Activated CD8-positive, alpha-beta memory T cell treated with anti-CD3 and anti-CD28 coated beads, Interleukin-2, amount 10 ng/mL, durations not matched to agents 7 days and 5 days (primary cell): ENCODE measurements at places on chromosomes 6 and 20. TPM values are rescaled to one million over a fixed set of nuclear protein-coding genes. Genes with fewer than 3 reads are reported as not detected.
A peak's percentile ranks its signal among the peaks of the same experiment; 100 is the strongest.

DNA sequence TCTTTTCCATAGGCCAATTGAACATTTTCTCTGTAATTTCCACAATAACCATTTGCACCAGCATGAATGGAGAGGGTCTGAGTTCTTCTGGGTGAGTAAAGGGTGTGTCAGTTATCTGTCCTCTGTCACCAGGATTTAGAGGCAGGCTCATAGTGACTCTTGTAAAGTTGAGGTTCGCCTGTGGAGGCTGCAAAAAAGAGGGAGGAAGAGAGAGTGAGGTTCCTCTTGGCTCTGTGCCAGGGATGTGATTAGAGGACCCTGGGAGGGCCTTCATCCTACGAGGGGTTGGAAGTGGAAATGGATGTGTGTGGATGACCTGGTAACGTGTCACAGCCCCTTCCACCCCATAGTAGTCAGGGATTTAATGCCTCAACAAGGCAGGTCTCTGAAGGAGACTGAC is 242.0 kb downstream of the ESR1 start:
- no peaks in the 10 kb centered on the region for H3K4me1 ChIP-seq
- no peak overlapping the region for H3K4me3 ChIP-seq
- H3K27ac ChIP-seq: no peak overlapping the region
- peaks cover 7% of the 10 kb centered on the region for H3K27me3 ChIP-seq
- H3K36me3 ChIP-seq: no peaks in the 10 kb centered on the region
- DNase-seq: no peak

Gene ANGPT4
- not detected for total RNA-seq

Gene MTO1
- total RNA-seq: 65.8 TPM

Gene RPS6KA2
- total RNA-seq: 5.4 TPM

Gene RTN4IP1
- total RNA-seq: 9.4 TPM

DNA sequence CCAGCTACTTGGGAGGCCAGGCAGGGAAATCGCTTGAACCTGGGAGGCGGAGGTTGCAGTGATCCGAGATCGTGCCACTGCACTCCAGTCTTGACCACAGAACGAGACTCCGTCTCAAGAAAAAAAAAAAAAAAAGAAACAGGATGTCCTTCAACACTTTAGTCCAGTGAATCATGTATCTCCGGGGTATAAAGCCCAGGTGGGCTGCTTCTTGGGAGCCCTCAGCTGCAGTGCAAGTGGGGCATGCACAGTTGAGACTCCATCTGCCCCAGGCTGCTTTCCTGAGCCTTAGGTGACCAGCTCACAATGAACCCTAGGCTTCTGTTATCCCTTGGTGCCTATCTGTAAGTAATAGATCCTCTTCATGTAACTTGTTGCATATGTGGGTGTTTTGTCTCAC is 187.1 kb upstream of the RNF24 start:
- no peaks in the 10 kb centered on the region for H3K4me1 ChIP-seq
- no peak overlapping the region for H3K4me3 ChIP-seq
- no peaks in the 10 kb centered on the region for H3K36me3 ChIP-seq
- DNase-seq: no peak

- H3K4me1 ChIP-seq: peaks cover 39% of the 10 kb centered on the region
- no peak overlapping the region for H3K27ac ChIP-seq
- no peaks in the 10 kb centered on the region for H3K27me3 ChIP-seq
These were observed 125.7 kb upstream of the EDN1 start for GRCh38 chr6:12164508-12164770.

Gene CSNK2B
- total RNA-seq: 236 TPM

Gene PBOV1
- total RNA-seq: not detected

- H3K4me3 ChIP-seq: no peak overlapping the region
- H3K4me1 ChIP-seq: peaks cover 45% of the 10 kb centered on the region
- DNase-seq: peak; percentile 96
- H3K27ac ChIP-seq: peak overlapping the region; percentile 77
- H3K27me3 ChIP-seq: peaks cover 32% of the 10 kb centered on the region
- H3K36me3 ChIP-seq: peaks cover 3% of the 10 kb centered on the region
These were observed 23.1 kb upstream of the UBE2J1 start for GRCh38 chr6:89375427-89376267.

GRCh38 chr6:52512199-52512598 is 64.7 kb downstream of the TRAM2 start:
- peaks cover 23% of the 10 kb centered on the region for H3K4me1 ChIP-seq
- H3K27me3 ChIP-seq: no peaks in the 10 kb centered on the region
- no peak overlapping the region for H3K4me3 ChIP-seq
- no peak overlapping the region for H3K27ac ChIP-seq
- no peaks in the 10 kb centered on the region for H3K36me3 ChIP-seq

GRCh38 chr6:137269347-137269746 is 50.2 kb upstream of the IFNGR1 start:
- no peaks in the 10 kb centered on the region for H3K36me3 ChIP-seq
- DNase-seq: no peak
- peaks cover 41% of the 10 kb centered on the region for H3K27me3 ChIP-seq
- H3K4me1 ChIP-seq: peaks cover 10% of the 10 kb centered on the region
- no peak overlapping the region for H3K4me3 ChIP-seq
- H3K27ac ChIP-seq: no peak overlapping the region

- H3K27me3 ChIP-seq: peaks cover 8% of the 10 kb centered on the region
- DNase-seq: no peak
- H3K4me1 ChIP-seq: no peaks in the 10 kb centered on the region
- no peak overlapping the region for H3K4me3 ChIP-seq
- no peaks in the 10 kb centered on the region for H3K36me3 ChIP-seq
- H3K27ac ChIP-seq: no peak overlapping the region
These were observed 32.8 kb downstream of the SASH1 start for GRCh38 chr6:148375401-148375800.

DNA sequence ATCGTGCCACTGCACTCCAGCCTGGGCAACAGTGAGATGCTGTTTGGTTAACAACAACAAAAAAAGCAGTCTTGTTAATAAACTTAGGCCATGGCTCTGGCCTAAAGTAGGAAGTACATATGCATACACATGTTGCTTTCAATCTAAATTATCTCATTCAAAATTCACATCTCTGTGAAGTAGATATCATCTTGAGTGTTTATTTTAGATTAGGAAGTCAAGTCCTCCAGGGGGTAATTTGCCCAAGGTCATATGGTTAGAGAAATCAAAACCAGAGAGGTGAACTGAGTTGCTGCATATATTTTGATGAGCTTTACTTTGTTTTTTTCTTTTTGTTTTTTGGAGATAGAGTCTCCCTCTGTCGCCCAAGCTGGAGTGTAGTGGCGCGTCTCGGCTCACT is 52.8 kb downstream of the B4GALT5 start:
- H3K27me3 ChIP-seq: no peaks in the 10 kb centered on the region
- no peak overlapping the region for H3K27ac ChIP-seq
- peaks cover 57% of the 10 kb centered on the region for H3K4me1 ChIP-seq
- H3K4me3 ChIP-seq: no peak overlapping the region
- DNase-seq: no peak
- H3K36me3 ChIP-seq: peaks cover 15% of the 10 kb centered on the region

- no peak for DNase-seq
- H3K27ac ChIP-seq: no peak overlapping the region
- no peaks in the 10 kb centered on the region for H3K4me1 ChIP-seq
- H3K27me3 ChIP-seq: no peaks in the 10 kb centered on the region
These were observed 112.2 kb upstream of the HEY2 start for GRCh38 chr6:125637207-125637606.

DNA sequence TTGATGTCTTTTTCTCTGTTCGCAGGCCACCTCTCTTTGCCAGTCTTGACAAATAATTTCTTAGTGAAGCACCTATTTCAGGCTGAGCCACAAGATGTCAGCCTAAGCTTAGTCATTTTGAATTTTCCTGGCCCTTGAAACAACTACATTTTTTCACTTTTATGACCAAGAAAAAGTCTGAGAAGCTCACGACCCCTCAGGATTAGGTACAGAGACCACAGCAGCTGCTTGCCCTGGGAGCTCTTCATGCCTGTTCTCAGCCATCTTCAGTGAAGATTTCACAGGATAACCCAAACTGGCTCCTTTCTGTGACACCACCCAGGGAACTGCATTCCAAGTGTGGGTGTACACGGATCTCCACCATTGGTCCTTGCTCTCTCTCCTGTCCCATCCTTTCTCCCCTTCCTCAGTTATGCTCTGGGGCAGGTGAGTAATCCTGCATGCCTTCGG is 38.4 kb upstream of the SPTLC3 start:
- DNase-seq: no peak
- no peak overlapping the region for H3K27ac ChIP-seq
- H3K4me3 ChIP-seq: no peak overlapping the region

Gene SLC17A3
- 0.76 TPM for total RNA-seq

GRCh38 chr20:10404959-10405530 is 29.0 kb downstream of the MKKS start:
- DNase-seq: no peak
- no peaks in the 10 kb centered on the region for H3K27me3 ChIP-seq
- H3K27ac ChIP-seq: no peak overlapping the region

Gene MUC21
- not detected for total RNA-seq

DNA sequence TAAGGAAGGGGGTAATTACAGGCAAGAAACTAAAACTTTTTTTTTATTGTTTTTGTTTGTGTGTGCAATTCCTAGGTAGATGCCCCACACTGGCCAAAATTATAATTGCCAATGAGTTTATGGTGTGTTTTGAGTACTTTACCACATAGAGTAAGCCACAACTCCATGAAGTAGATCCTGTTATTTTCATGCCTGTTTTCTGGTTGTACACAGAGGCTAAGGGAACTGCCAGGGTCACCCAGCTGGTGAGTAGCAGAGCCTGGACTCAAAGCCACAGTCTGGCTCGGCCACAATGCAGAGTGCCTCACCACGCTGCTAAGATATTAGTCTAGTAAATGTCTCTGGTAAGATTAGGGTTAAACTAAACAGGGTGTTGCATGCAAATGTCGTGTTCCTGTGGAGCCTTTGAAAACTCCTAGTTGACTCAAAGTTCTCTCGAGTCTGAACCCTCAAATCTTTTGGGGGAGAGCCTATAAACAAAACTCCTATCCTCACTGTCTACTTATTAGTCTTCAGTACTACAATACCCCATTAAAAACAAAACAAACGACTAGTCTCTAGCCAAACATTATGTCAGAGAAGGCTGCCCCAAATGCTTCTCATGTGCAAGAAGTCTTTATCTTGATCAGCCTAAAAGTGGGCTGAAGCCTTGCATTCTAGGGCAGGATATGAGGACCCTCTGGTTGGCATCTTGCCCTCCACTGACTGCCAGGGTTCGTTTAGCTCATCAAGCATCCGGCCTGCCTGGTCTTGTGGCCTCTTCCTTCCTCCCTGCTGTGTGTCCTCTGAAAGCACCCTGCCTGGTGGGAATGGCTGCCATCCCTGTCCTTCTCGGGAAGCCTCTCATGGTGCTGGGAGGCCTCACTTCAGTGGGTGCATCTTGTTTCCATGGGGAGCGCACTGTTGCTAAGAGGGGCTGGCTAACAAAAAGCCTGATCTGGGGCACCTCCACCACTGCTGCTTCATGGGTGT is 4.2 kb downstream of the DUSP22 start:
- H3K36me3 ChIP-seq: peaks cover 8% of the 10 kb centered on the region
- peak overlapping the region; percentile 73 for H3K27ac ChIP-seq
- peak; percentile 55 for DNase-seq
- peak overlapping the region; percentile 21 for H3K4me3 ChIP-seq
- peaks cover 44% of the 10 kb centered on the region for H3K4me1 ChIP-seq
- H3K27me3 ChIP-seq: no peaks in the 10 kb centered on the region

- no peaks in the 10 kb centered on the region for H3K36me3 ChIP-seq
- H3K27me3 ChIP-seq: peaks cover 5% of the 10 kb centered on the region
- DNase-seq: no peak
- H3K27ac ChIP-seq: no peak overlapping the region
- H3K4me3 ChIP-seq: no peak overlapping the region
These were observed 15.9 kb upstream of the MDGA1 start for GRCh38 chr6:37713529-37714119.

DNA sequence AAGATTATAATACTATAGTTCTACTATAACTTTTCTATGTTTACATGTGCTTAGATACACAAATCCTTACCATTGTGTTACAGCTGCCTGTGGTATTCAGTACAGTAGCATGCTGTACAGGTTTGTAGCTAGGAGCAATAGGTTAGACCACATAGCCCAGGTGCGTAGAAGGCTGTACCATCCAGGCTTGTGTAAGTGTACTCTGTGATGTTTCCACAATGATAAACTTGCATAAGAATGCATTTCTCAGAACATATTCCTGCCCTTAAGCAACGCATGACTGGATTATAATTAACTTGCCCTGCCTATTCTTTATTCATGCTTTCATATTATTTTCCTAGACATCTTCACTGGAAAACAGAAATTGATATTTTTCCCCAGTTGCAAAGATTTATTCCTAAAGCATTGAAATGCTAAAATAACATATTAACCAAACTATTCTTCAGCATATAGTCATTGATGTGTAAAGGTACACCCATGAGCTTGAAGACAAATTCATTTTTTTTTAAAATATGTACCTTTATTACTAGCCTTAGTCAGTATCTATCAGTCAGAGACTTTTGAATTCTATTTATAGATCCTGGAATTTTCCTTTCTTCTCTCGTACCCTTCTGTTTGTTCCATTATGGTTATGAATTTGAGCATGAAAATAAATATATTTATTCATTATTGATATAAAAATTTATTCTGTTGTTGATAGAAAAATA is 7.2 kb upstream of the CTAGE9 start:
- H3K4me1 ChIP-seq: no peaks in the 10 kb centered on the region
- DNase-seq: no peak
- no peaks in the 10 kb centered on the region for H3K27me3 ChIP-seq
- H3K27ac ChIP-seq: no peak overlapping the region
- no peaks in the 10 kb centered on the region for H3K36me3 ChIP-seq

Gene TSPO2
- total RNA-seq: not detected

DNA sequence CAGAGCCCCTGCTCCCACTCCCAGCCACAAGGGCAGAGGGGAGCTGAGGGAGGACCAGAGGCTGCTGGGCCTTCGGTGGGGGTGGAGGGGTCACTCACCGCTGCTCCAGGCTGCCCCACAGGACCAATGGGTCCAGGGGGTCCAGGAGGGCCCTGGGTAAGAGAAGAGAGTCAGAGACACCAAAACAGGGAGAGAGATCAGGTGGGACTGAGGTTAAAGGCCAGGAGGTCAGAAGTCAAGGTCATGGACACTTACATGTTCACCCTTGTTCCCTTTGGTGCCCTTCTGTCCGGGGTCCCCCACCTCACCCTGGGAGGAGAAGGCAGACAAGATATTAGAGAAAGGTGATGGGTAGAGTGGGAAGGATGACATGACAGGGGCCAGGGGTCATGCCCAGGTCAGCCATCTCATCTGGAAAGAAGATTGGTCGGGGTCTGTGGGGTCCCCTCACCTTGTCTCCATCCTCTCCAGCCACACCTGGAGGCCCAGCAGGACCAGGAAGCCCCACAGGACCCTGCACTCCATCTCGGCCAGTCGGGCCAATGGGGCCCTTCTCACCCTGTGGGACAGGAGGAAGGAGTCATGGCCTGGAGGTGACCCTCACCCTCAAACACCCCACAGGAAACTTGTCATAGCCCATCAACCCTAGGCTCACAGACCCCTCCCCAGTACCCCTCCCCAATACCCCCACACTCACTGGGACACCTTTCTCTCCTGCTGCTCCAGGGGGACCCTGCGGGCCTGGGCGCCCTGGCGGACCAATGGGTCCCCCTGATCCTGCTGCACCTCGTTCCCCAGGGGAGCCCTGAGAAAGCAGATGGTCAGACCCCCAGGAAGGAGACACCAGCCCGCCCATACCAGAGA is 21.0 kb downstream of the COL11A2 start:
- H3K4me1 ChIP-seq: no peaks in the 10 kb centered on the region
- no peak overlapping the region for H3K27ac ChIP-seq
- DNase-seq: no peak
- H3K4me3 ChIP-seq: no peak overlapping the region

GRCh38 chr6:149046822-149047246 is 270.7 kb upstream of the TAB2 start:
- peak overlapping the region; percentile 17 for H3K4me3 ChIP-seq
- no peaks in the 10 kb centered on the region for H3K27me3 ChIP-seq
- peak overlapping the region; percentile 55 for H3K27ac ChIP-seq
- peaks cover 1% of the 10 kb centered on the region for H3K36me3 ChIP-seq

GRCh38 chr6:44084231-44085014 is 42.8 kb downstream of the MRPL14 start:
- no peak overlapping the region for H3K4me3 ChIP-seq
- no peaks in the 10 kb centered on the region for H3K36me3 ChIP-seq
- H3K4me1 ChIP-seq: peaks cover 5% of the 10 kb centered on the region
- H3K27ac ChIP-seq: no peak overlapping the region
- no peak for DNase-seq
- H3K27me3 ChIP-seq: no peaks in the 10 kb centered on the region
